ENCODE measurements at places on chromosomes 7 and 10. TPM values are rescaled to one million over a fixed set of nuclear protein-coding genes. Genes with fewer than 3 reads are reported as not detected.
A peak's percentile ranks its signal among the peaks of the same experiment; 100 is the strongest.

GRCh38 chr10:35426657-35427056 lies 90.3 kb downstream of the CCNY start:
- DNase-seq, result no peak

DNA sequence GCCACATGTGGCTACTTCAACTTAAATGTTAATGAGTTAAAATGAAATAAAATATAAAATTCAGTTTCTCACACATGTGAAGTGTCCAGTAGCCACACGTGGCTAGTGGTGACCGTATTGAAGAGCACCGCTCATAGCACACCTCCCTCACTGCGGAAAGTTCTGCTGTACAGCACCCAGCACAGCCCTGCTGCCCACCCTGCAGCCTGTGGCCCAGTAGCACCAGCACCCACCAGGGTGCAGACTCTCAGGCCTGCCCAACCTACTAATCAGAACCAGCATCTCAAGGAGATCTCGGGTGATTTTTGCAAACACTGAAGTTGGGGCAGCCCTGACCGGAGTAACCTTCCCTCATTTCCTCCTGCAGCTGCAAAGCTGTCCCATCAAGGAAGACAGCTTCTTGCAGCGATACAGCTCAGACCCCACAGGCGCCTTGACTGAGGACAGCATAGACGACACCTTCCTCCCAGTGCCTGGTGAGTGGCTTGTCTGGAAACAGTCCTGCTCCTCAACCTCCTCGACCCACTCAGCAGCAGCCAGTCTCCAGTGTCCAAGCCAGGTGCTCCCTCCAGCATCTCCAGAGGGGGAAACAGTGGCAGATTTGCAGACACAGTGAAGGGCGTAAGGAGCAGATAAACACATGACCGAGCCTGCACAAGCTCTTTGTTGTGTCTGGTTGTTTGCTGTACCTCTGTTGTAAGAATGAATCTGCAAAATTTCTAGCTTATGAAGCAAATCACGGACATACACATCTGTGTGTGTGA lies 162.8 kb upstream of the LANCL2 start:
- no peak for DNase-seq

GRCh38 chr7:33395340-33395739 lies 266.0 kb downstream of the BBS9 start:
- no peak for DNase-seq

- no peak for DNase-seq
Observed at GRCh38 chr10:22712956-22713852, 1.2 kb downstream of the PIP4K2A start.

DNA sequence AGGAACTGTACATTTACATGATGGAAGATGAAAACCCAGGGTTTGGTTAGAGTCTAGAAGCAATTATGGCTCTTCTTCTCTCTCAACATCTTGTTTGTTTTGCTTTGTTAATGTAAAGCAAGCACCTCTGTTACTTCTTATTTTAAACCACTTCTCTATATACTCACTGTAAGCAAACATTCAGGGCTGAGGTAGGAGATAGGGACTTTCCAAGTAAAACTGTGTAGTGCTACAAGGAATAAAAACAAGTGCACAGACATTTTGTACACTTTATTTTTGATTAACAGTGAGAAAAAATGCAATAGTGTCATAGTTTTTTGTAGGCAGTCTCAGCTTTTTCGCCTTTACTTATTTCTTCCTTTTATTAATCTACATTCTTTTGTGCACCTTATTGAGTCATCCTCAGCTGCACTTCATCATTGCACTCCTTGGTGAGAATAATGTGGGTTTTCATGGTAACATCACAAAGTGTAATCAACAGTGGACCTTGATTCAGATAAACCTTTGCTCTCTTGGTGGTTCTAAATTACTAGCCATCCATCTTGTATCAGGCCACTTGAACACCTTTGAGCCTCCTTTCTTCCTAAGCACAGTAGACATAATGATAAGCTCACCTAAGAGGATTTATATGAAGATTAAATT lies 52.9 kb downstream of the ELMO1 start:
- no peak for DNase-seq

GRCh38 chr10:3803927-3804741 lies 19.1 kb upstream of the KLF6 start:
- no peak for DNase-seq

DNA sequence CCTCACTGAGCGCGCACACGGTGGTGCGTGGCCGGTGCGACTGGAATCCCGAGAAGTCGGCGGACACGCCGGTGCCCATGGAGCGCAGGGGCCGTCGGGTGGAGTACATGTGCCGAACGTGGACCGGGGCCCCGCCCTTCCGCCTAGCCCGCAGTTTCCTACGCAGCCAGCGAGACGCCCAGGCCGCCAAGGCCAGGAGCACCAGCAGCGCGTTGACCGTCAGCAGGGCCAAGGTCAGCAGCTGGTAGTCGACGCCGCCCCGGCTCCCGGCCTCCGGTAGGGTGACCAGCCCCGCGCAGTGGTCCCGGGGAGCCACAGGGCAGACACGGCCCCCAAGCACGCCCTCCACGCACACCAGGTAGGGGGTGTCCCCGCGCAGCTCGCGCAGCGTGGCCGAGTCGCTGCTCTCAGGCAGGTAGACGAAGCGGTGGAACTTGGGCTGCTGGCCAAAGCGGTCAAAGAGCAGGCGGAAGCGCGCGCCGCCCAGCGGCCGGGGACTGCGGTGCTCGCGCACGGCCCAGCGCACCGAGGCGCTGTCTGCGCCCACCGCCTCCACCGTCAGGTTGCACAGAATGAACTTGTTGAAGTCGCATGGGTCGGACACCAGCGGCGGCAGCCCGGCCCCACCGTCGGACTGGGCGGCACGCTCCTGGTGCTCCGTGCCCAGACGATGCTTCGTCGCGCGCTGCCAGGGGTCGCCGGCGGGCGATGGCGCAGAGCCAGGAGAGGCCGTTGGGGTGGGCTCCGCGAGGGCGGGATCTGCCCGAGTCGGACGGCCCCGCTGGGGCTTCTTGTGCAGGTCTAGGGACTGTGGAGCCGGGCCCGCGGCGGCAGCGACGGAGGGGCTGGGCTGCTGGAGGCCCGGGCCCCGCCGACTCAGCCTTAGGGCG lies 2.2 kb downstream of the TRIL start:
- DNase-seq, result no peak

DNA sequence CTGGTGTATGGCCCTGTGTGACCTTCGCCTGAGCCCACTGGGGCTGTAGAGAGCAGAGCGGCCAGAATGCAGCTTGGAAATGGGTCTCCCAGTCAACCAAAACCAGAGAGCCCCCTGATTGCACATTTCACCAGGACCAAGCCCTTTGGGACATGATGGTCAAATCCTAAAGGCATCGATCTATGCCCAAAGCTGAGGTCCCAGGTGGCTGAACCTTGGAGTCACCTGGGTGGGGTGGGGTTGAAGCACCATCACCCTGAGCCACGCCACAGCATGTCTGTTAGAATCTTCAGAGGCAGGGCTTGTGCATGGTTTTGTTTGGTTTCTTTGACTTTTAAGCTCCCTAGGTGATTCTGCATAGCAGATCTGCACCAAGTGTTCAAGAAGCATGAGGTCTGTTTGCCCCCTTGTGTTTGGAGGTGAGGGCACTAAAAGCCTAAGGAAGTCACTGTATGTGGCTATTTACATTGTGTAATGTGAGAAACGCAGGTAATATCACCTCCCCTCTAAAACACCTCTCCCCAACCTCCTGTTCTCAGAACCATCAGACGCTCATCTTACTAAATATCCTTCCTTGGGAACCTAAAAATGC lies 9.6 kb downstream of the PKD1L1 start:
- DNase-seq, result no peak

GRCh38 chr10:72814099-72814790 lies 79.3 kb upstream of the OIT3 start:
- no peak for DNase-seq

DNA sequence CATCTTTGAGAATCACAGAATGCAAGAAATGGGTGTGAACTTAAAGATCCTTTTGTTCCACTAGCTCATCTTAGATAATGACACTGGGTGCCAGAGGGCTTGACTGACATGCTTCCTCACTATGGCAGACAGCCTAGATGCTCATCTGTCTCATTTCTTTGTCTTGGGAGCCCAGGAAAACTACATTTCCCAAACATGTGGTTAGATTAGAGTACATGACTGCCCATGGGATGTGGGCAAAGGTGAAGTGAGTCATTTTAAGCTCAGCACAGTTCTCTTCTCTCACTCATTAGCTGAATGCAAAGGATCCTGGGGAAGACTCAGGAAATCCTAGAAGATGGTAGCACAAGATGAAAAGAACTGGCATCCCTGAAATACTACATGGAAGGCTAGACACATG lies 32.5 kb upstream of the TBX20 start:
- peak; percentile 69 for DNase-seq

DNA sequence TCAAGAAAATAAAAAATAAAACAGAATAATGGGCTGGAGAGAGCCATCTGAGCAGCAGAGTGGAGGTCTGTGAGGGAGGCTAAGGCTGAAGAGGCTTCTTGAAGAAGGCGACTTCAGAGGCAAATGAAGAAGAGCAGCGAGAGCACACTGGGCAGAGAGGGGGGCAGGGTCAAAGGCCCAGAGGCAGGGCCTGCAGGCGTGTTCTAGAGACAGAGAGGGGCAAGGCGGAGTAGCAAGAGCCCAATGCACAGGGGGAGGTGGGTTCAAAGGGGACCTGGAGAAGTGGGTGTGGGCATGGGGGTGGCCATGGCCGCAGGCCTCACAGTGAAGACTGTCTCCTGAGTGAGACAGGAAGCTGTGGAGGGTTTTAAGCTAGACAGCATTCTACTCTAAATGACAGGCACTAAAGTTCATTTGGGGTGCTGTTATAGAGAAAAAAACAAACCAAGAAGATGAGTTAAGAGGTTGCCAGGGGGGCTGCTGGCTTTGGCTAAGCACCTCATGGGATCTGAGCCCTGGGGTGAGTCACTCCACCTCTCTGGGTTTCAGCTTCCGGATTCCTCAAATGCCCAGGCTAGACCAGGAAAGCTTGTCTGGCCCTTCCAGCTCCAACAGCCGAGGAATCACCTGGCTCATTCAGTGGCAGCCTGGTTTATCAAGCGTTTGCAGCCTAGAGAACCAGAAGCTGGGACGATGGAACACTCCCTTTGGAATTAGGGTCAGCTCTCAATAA lies 81.7 kb downstream of the DLG5 start:
- peak; percentile 95 for DNase-seq

- peak; percentile 15 for DNase-seq
Observed at GRCh38 chr10:96743988-96744585, 23.8 kb upstream of the PIK3AP1 start.

GRCh38 chr10:71124921-71125748 lies 87.2 kb upstream of the UNC5B start:
- no peak for DNase-seq

GRCh38 chr7:47814905-47815613 lies 133.2 kb downstream of the PKD1L1 start:
- peak; percentile 57 for DNase-seq

GRCh38 chr7:12572941-12573575 lies 2.5 kb downstream of the SCIN start:
- no peak for DNase-seq

DNA sequence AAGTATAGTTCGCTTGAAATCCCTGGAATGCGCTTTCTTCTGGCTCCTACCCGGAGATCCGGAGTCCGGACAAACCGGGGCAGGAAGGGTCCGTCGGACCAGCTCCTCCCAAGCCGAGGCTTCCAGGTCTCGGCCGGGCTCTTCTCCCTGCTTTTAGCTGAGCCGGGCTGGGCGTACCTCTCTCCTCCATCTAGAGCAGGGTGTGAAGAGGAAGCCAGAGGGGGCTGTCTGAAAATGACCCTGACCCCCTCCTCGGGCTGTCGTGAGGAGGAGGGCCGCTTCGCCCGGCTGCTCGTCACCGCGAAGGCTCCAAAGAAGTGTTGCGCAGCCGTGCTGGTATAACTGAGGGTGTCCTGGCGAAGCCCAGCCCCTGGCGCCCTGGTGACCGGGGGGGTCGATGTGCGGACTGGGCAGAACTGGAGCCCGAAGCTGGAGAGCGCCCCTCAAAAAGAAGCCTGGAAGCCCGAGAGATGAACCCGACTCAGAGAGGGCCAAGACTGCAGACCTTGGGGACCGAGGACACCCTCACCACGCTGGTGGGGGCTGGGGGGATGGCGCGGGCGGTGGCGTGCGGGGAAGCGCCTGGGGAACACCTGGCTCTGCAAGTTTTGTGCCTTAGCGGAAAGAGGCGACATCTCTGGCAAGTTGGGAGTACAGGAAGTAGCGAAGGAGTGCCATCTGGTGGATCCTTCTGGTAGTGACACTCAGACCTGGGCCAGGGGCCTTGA lies 5.7 kb downstream of the KAZALD1 start:
- peak; percentile 82 for DNase-seq

GRCh38 chr7:106143711-106144337 lies 31.7 kb upstream of the SYPL1 start:
- no peak for DNase-seq

DNA sequence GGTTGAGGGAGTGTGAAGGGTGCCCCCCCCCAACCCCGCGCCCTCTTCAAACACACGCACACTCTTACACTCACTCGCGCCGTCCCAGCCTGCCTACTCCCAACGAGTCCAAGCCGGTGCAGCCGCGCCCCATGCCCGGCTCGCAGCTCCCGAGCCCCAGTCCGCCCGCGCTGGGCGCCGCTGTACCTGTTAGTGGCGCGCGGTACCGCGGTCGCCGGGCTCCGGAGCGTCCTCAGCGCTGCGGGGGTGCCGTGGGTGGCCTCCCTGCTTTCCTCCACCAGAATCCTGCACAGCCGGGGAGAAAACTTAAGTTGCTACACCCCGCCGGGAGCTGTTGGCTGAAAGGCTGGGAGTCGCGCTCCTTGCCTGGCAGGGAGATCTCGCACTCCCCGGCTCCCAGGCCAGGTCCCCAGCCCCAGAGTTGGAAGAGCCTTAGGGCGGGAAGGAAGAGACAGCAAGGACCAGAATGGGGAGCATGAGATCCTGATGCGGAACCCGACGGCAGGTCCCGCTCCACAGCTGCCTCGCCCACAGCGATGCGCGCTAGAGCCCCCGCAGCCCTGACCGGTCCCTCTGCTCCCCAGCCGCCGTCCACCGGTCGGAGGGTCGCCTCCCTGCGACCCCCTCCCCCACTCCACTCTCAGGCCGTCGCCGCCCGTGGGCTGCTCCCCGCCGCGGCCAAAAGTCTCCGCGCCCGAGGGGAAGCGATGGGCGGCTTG lies 863 bp downstream of the ST8SIA6 start:
- DNase-seq, result peak; percentile 27

KLF14 gene
- total RNA-seq, result 0.60 TPM

CAMK2B gene
- total RNA-seq, result 3.1 TPM

CTAGE4 gene
- not detected for total RNA-seq

CPA4 gene
- total RNA-seq, result 495 TPM

CCDC172 gene
- not detected for total RNA-seq

AMZ1 gene
- 0.28 TPM for total RNA-seq

SVOPL gene
- total RNA-seq, result not detected

ZCWPW1 gene
- 3.7 TPM for total RNA-seq

CPXM2 gene
- total RNA-seq, result not detected

GPR26 gene
- total RNA-seq, result not detected

ASB10 gene
- total RNA-seq, result not detected

NACAD gene
- total RNA-seq, result 5.9 TPM

ECHDC3 gene
- not detected for total RNA-seq

TMEM213 gene
- not detected for total RNA-seq
